AG09309 (cell line): ENCODE measurements at places on chromosomes 11 and 22.

DNA sequence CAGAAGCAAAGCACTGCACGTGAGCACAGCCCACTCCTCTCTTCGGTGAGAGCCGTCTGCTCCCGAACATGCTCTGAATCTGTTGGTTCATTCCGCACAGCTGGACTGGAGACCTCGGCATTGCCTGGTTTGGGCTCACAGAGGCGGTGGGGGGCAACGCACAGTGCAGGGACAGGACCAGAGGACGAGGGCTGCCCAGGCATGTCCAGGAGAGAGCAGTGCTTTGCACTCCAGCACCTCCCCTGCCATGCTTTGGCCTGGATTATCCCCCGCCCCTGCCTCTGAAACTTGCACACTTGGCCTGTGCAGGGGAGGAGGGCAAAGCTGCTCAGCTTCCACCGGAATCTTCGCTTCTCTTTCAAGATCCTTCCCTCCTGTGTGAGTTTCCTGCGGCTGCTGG lies 536.5 kb downstream of the BRD1 start:
- DNase-seq, result no peak

GRCh38 chr11:109939166-109939810 lies 153.9 kb upstream of the ZC3H12C start:
- DNase-seq, result peak; percentile 65

GRCh38 chr22:26529345-26529744 lies 17.1 kb upstream of the TFIP11 start:
- no peak for DNase-seq

GRCh38 chr11:73415854-73416615 lies 39.8 kb downstream of the RELT start:
- DNase-seq, result peak; percentile 52

GRCh38 chr11:11843211-11843621 lies 1.4 kb downstream of the USP47 start:
- DNase-seq, result peak; percentile 61

DNA sequence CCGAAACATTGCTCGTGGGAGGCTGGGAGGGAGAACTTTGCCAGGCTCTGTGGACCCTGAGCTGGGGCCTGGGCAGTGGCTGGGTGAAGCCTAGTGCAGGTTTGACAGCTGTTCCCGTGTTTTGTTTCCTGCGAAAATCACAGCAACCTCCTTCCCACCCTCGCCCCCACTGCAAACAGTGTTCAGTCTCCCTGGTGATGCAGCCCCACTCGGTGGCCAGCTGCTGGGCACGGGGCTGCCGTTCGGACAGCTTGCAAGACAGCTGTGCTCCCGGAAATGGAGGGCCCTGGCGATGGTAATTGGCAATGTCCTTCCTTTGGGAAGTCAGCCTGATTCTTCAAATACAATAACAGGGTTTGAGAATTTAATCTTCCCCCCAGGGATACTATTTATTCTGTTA lies 10.4 kb upstream of the GAL start:
- no peak for DNase-seq

GRCh38 chr11:122976061-122976733 lies 5.4 kb downstream of the BSX start:
- no peak for DNase-seq

DNA sequence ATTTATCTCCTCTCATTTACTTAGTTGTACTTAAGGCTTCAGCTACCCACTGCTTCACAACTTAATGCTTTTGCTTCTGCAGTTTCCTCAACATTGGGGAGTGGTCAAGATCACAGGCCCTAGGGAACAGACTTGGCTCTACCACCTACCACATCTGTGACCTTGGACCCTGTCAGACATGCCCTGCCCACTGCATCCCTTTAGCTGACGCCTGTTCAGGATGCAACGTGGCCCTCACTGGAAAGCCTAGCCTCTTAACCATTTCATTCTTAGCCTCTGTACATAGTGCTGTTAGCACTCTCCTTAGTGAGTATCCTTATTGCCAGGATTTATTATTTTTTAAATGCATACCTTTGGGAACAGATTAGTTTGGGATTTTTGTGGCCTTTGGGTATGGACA lies 34.4 kb downstream of the TNRC6B start:
- DNase-seq, result no peak

- no peak for DNase-seq
Measured at GRCh38 chr11:24747275-24748251, 250.7 kb downstream of the LUZP2 start.

- no peak for DNase-seq
Measured at GRCh38 chr22:44525941-44526778, 28.1 kb upstream of the RTL6 start.

DNA sequence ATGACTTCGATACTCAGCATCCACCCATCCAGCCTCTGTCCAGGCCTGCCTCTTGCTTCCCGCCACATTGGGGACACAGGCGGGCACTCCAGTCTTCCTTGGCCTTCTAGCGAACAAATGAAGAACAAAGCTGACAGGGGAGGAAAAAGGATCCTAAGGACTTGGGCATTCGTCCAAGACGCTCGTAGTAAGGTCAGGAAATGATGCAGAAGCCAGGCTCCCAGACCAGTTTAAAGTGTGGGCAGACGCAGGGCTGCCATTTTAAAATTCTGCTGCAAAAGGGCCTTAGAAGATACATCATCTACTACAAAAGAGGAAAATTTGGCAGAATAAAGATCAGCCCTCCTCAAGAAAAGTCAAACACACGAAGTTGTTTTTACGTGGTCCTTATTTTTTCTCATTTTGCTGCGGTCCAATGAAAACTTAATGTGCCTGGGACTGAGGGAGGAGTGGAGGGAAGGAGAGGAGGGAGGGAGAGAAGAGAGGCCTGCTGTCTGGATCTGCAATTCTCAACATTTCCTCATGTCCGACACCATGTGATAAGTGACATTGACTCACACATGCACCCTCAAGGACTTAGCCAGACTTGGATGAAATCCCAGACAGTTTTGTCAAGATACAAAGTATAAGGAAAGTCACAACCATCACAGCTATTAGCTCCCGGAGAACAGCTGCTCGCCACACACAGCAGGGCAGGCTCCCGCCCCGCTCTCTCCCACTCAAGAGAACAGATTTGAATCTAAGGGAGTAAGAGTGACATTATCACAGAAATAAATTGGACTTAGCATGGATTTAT lies 5.7 kb downstream of the DNAL4 start:
- DNase-seq, result peak; percentile 80

GRCh38 chr11:69342588-69343330 lies 48.8 kb downstream of the MYEOV start:
- no peak for DNase-seq

GRCh38 chr11:1528710-1529109 lies 42.1 kb upstream of the MOB2 start:
- DNase-seq, result no peak

DNA sequence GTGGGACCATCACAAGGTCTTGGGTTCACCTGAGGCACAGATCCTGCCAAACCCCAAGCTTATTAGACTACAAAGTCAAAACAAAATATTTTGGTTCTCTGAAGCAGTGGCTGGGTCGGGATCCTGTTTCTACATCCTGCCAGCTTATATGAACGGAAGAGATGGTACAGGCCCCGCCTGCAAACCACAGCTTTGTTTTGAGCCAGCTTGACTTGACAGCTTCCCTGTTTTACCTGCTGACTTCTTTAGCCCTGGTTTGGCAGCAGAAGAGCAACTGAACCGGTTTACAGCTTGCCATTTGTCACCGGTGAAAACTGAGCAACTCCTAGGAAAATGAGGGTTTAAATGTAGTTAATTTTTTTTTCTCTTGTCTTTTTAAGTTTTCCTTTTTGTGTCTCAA lies 11.4 kb downstream of the PACS1 start:
- no peak for DNase-seq

DNA sequence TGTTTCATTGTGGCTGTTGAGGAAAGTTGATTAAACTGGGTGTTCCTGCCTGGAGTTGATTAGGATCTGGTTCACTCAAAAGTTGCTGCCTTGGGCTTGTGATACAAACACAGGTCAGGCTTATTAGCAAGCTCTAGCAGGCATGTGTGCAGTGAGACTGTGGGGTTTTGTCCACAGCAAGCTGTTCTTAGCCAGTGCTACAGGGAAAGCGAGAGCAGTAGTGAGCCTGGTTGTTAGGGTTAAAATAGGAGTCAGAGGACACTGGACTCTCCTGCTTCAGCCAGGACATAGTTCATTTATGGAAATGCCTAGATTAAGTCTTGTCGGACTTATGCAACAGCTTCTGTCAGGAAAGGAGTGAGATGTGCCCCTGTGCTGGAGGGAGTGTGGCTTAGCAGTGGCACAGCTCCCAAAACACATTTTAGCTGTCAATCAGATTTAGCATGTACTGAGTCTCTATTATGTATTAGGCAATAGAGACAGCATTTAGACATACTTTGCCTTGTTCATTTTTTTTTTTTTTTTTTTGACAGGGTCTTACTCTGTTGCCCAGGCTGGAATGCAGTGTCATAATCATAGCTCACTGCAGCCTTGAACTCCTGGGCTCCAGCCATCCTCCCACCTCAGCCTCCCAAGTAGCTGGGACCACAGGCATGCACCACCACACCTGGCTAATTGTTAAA lies 8.7 kb downstream of the SNRPD3 start:
- DNase-seq, result no peak

DNA sequence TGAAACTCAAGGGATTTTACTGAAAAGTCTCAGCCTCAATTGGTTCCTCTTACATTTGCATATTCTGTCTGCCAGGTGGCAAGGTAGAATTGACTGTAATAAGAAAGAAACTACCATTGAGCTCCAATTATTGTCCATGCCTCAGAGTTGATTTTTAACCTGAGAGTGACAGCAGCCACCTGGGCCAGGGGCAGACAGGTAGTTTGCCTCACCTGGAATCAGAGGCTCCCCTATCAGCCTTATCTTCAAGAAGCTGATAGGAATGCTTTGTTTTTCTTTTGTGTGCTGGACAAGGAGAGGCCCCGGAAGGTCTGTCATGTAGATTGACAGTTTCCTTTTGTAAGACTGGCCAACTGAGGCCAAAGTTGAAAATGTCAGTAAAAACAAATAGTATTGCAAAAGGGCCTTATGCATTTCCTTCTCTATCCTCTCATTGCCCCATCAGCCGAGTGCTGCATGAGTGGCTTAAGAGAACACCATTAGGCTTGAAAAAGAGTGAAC lies 34.1 kb downstream of the CD44 start:
- DNase-seq, result no peak

DNA sequence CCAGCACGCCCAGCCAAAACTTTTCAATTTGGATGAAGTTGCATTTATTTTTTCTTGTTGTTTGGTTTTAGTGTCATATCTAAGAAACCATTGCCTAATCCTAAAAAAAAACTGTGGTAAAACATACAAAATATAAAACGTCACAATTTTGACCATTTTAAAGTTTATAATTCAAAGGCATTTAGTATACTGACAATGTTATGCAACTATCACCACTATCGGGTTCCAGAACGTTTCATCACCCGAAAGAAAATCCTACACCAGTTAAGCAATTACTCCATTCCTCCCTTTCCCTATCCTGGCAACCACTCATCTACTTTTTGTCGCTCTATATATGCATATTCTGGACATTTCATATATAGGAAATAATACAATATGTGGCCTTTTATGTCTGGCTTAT lies 30.5 kb upstream of the PHOX2A start:
- peak; percentile 21 for DNase-seq

DNA sequence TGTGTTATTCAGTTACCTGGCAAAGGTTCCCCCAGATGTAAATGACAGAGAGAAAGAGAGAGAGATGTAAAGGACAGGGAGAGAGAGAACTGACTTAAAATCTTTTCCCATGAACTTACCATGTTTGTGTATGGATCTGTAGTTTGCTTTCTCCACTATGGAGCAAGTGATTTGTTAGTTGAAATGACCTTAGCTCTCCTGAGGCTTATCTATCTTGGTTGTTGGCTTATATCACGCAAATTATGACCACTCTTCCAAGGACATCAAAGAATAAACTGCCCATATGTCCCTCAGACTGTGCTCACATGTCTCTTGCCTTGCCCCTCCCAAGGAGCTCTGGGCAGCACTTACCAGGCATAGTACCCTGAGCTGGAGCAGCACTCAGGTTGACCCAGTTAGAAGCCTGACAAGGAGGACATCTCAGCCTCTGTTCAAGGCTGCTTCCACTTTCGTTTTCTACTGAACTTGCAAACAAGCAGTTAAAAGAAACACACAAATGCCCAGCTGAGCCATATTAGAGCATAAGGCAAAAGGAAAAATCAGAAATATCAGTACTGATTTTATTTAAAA lies 95.3 kb upstream of the RCN1 start:
- peak; percentile 5 for DNase-seq

- no peak for DNase-seq
Measured at GRCh38 chr11:100961633-100962032, 168.0 kb downstream of the PGR start.

DNA sequence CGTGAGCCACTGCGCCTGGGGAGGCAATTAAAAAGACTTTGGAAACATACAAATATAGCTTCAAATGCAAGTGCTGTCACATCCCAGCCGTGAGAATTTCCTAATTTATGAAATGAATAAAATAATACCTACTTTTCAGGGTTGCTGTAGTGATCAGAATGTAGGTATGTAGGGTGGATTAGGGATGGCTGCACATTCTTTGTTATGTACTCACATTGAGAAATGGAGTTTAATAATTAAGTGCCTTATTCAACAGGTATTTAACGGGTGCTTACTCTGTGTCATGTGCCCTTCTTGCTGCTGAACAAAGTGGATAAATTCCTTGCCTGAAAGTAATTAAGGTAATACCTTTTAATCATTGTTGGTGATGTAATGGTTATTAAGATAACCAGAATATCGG lies 37.0 kb downstream of the MMP7 start:
- DNase-seq, result no peak

GRCh38 chr22:38943201-38943600 lies 14.2 kb upstream of the APOBEC3A start:
- DNase-seq, result no peak

DNA sequence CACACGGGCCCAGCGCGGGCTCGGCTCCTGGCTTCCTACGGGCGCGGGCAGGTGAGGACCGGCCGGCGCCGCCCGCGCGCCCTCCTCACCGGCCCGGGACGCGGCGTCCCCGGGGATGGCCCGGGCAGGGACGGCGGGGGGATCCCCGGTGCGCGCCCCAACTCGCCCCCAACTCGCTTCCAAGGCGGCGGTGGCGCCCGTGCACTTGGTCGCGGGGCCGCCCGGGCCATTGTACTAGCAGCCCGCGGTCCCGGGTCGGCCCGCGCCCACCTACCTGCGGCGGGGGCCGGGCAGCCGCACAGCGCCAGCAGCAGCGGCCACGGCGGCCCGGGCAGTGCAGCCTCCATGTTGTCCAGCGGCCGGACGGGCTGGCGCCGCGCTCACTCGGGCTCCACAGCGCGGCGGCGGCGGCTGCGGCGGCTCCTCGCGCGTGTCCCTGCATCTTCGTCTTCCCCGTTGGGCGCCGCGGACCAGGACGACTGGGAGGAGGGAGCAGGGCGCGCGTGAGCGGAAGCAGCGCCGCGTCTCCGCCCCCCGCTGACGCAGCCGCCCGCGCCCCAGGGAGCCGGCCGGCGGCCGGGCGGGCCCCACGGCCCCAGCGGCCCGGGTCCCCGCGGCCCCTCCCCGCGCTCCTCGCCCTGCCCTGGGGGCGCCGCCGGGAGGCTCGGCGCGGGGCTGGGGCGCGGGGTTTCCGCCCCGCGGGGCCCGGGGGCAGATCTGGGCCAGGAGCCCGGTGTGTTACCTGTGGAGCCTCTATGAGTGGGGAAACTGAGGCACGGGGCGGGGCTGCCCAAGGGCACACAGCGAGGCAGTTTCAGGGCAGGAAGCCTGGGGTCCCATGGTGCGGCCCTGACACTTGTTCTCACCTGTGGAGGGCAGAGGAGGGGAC lies 159.3 kb upstream of the GRK3 start:
- no peak for DNase-seq

GRCh38 chr22:47808236-47808635 lies 1045.8 kb downstream of the TBC1D22A start:
- no peak for DNase-seq

- DNase-seq, result no peak
Measured at GRCh38 chr22:33962409-33962808, 42.1 kb upstream of the LARGE1 start.

- DNase-seq, result peak; percentile 27
Measured at GRCh38 chr11:68436985-68437926, 23.3 kb upstream of the PPP6R3 start.
